ENCODE measurements at places on chromosomes 4 and X.

GRCh38 chrX:68835468-68835867 lies 6.6 kb downstream of the EFNB1 start:
- no peak for DNase-seq

DNA sequence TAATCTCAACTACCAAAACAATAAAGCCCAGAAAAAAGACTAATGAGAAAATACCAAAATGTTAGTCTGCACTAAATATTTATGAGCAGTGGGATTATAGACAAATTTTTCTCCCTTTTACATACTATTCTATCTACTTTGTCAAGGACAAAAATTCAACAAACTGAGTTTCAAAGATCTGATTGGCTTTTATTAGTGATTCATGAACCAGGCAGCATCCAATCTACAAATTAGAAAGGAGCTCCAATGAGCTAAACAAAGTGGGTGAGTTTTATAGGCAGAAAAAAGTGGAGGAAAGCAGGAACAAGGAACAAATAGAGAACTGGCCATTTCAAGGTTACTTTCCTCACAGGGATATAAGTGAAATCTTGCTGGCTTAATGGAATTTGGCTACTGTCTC lies 24.4 kb upstream of the SH3KBP1 start:
- DNase-seq = no peak

DNA sequence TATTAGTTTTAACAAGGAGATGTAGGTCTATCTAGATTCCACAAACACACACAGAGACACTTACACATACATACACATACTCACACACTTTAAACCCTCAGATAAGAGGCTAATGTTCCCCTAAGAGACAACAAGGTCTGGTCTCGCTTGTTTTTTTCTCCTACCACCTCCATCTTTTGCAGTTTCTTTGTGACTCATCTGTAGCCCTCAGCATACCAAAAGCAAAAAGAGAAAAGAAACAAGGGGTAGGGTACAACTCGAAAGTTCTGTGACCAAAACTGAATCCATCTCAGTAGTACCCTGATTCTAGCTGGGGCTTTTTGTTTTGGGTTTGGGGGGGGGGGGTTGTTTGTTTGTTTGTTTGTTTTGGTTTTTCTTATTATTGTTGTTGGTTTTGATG lies 12.2 kb upstream of the EXOSC9 start:
- DNase-seq = no peak

DNA sequence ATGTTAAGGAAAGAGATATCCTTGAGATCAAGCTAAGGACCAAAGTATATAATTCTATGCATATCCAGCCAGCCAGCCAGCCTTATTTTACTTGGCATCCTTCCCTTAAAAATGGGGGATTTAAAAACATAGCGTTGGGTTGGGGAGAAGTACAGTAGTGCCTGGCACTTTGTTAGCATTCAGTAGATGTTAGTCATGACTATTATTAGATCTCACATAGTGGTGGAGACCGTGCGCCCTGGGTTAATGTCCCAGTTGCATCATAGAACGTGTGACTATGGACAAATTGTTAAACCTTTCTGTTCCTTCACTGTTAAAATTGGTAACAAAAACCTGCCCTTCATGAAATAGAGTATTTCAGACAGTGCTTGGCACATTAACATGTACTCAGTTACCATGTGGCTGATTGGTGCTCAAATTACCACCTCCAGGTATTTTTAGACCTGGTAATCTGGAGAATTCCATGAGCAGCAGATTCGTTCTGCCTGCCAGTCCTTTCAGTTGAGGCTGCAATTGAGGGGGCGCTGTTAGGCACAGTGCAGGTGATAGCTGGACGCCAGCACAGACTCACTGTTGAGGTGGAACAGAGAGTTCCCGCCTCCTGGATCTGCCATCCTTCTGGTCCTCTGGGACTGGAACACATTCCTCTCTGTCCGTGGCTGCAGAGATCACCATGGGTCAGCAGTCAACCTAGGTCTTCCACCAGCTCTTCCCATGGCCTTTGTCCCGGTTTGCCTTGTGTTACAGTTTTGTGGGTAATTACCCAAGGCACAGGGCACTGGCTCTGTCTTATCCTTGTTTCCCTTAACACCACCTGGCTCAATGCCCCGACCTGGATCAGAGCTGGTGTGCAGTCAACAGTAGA lies 31.7 kb downstream of the RBBP7 start:
- no peak for DNase-seq

DNA sequence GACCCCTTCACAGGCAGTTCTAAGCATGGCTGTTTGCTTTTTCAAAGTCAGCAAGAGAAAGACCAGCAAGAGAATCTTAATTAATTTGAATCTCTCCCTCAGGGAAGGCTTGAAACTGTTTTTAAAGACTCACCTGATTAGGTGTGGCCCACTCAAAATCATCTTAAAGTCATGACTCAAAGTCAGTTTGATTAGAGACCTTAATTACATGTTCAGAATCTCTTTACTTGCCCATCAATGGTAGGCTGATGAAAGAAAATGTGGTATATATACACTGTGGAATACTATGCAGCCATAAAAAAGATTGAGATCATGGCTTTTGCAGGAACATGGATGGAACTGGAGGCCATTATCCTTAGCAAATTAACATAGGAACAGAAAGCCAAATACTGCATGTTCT lies 247.5 kb upstream of the PRKX start:
- no peak for DNase-seq

DNA sequence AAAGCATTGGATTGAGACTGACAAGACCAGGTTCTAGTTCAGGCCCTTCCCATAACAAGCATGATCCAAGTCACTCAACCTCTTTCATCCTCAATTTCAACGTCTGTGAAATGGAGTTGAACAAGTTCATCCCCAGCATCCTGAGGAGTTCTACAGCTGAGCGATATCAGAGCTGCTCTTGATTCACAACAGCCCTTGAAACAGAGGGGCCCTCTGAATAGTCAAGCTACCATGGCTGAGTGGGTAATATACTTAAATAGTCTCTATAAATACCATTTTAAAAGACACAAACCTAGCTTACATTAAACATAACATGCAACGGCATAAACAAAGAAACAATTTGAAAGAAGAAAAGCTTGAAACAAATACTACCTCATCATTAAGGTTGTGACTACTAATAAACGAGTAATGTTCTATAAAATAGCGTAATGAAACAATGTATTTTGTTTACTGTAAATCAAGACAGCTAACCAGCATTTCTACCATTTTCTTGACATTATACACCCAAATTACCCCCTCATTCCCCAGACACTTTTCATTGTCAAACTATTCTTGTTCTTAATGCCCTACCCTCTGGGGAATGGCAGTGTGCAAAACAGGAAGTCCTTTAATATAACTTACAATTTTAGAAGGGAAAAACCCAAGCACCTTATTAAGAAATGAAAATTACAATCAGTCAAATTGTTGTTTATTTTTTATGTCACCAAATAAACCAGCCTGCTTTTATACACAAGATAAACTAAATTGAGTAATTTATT lies 202.3 kb downstream of the PARM1 start:
- no peak for DNase-seq

- DNase-seq = no peak
Measured at GRCh38 chr4:157372567-157372966, 152.0 kb downstream of the GRIA2 start.

Measured in activated CD4-positive, alpha-beta T cell treated with anti-CD3 and anti-CD28 coated beads, Interleukin-2, amount 10 ng/mL, durations not matched to agents 7 days and 5 days (primary cell).